Activated CD4-positive, alpha-beta memory T cell treated with anti-CD3 and anti-CD28 coated beads, Interleukin-2, amount 10 ng/mL, durations not matched to agents 7 days and 5 days (primary cell): ENCODE measurements at places on chromosomes 1 and 21. TPM values are rescaled to one million over a fixed set of nuclear protein-coding genes. Genes with fewer than 3 reads are reported as not detected.

The IGFN1 gene
- total RNA-seq: not detected

The KCNQ4 gene
- total RNA-seq: 0.45 TPM

The S100A2 gene
- 1.2 TPM for total RNA-seq

DNA sequence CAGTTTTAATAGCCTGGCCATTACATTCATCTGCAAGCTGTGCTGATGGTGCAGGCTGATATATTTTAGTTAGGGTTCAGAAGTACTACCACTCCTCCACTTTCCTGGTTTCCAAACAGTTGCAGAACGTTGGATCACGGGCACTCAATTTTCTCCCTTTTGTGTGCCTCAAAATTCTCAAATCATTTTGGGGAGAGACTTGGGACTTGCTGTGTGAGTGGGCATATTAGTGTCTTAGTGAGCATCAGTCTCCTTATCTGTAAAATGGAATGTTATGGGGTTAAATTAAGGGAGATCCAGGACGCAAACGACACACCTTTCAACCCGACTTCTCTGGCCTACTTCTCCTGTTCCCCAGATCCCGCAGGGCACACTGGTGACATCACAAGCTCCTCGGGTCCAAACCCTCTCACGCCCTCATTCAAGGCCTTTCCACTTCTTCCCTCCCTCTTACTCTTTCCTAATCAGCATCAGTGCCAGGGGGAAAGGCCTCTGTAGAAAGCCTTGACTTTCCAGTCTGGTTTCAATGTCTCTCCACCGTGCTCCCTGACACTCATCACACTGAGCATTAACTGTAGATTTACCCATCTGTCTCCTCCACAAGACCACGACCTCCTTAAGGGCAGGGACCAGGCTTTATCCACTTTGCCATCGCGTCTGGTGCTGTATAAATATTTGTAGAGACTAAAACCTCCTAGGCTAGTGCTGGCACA, 1.2 kb downstream of the PIGP start:
- peaks cover 36% of the 10 kb centered on the region for H3K4me1 ChIP-seq
- no peaks in the 10 kb centered on the region for H3K27me3 ChIP-seq
- H3K4me3 ChIP-seq: peak overlapping the region; percentile 79
- no peak for DNase-seq
- peaks cover 17% of the 10 kb centered on the region for H3K36me3 ChIP-seq
- H3K27ac ChIP-seq: peak overlapping the region; percentile 84

DNA sequence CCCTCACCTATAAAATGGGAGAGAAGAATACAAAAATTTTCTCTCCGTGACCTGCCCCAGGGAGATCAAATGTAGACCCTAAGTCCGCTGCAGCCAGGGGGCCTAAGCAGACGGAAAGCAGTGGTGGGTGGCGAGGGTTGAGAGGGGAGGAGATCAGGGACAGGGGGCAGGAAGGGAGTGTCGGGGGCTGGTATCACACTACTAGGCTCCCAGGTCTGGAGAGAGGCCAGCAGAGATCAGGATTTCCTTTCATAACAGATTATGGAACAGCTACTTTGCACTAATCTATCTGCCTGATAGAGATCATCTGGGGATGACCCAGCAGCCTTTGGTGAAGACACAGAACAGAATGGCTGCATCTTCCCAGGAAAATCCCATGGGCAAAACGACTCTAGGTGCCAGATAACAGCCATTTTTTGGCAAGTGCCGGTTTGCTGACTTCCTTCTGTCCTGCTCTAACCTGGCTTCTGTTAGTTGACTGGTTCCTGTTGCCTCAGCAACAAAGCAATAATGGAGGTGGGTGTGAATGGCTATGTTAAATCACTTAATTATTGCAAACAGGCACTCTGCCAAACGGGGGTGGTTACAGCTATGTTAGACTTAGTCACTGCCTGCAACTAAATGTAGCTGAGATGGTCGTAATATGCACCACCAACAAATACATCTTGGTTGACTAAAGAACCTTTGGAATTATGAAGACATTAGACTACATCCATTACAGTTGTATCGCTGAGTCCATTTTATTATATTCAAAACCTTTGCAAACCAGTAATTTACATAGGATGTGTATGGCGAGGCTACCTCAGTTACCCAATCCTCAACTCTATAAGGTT, 30.0 kb upstream of the EPS8L3 start:
- no peak overlapping the region for H3K4me3 ChIP-seq
- peaks cover 89% of the 10 kb centered on the region for H3K4me1 ChIP-seq
- no peaks in the 10 kb centered on the region for H3K27me3 ChIP-seq
- no peak for DNase-seq
- H3K27ac ChIP-seq: peak overlapping the region; percentile 41
- peaks cover 4% of the 10 kb centered on the region for H3K36me3 ChIP-seq

GRCh38 chr1:78385744-78386462, 104.9 kb upstream of the PTGFR start:
- DNase-seq: no peak
- H3K36me3 ChIP-seq: no peaks in the 10 kb centered on the region
- H3K4me3 ChIP-seq: no peak overlapping the region
- H3K27ac ChIP-seq: no peak overlapping the region
- H3K27me3 ChIP-seq: no peaks in the 10 kb centered on the region

DNA sequence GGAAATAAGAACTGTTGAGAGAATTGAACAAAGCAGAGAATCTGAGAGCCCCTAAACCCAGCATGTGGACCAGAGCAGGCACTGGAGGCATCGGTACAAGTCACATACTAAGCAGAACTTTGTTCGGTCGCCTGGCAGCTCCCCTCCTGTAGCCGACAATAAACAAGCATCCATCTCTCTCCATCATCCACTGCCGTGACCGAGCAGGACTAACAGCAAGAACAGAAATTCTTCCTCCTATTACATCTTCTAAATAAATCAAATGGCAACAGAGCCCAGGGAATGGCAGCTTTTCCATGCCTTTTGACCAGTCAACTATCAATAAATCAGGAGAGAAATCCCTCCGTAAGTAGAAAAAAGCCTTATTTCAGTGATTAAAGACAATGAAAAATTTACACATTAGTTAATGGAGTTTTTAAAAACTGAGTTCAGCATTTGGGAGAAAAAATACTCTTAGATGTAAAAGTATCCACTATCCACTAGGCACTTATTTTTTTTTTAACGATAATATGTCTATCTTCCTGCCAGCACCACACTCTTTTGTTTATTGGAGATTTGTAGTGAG, 36.5 kb downstream of the PTPN14 start:
- H3K4me3 ChIP-seq: no peak overlapping the region
- H3K4me1 ChIP-seq: peaks cover 1% of the 10 kb centered on the region
- peaks cover 16% of the 10 kb centered on the region for H3K27me3 ChIP-seq
